ENCODE measurements at places on chromosomes 5 and 9.

DNA sequence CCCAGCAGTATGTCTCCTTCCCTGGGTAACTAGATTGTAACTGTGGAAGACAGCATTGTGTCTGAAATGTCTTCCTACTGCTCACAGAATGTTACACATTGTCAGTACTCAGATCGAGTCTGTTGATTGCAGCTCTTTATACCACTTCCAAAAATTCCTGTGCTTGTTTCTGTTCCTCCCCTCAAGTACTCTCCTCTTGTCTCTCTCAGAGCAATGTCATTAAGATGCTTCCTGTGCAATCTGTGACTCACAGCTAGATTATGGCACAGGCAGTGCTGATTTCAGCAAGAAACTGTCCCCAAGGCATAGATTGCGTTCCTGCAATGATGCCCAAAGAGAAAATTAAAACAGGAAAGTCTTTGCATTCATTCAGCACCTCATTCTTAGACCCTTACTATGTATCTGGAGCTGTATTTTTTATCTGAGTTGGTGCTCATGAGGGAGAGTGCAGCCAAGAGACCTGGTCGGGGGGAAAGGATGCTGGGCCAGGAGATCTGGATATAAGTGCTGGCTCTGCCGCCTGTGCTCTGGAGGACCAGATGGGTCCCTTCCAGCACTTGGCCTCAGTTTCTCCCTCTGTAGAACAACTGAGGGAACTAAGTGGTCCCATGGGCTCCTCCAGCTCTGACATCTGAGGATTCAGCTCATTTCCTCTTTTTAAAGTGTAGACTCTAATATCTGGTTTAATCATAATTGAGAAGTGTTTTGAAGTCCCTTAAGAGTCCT lies 40.8 kb upstream of the GNPDA1 start:
- no peak for DNase-seq

DNA sequence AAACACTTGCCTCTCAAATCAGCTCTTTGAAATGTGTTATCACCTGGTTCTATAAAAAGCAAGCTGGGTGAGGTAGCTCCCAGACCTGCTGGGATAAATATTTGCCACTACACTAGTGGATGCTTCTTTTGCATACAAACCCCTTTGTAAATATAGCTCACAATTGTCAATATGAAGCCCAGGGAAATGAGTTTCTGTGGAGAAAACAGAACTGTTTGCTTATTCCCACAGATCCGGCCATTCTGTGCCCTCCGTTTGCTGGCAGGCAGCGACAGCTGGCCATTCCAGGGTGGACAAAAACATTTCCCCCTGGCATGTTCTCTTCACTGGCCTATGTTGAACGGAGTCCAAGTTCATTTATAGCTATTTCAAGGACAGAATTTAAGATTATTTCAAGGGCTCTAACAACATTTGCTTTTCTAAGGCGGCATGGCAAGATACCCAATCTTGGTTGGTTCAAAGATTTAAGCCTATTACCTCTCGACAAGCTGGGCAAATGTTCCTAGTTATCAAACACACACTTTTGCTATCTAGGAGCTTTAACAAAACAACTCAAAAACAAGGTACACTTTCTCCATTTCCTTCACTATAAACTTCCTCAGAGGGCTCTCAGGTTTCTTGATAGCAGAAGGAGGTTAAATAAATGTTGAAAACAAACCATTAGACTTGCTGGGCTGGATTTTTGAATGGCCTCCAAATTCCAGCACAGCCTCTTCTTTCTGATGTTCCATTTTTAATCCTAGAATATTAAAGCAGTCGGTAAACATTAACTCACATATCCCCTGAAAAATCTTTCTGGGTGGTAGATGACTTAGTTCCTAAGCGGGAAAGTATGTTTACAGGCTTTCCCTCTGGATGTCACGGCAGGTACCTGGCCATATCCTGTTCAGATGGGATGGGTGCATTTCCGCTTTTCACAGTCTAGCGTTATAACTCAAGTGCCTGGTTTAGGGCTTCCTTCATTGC lies 332.3 kb downstream of the PLK2 start:
- DNase-seq, result no peak

GRCh38 chr5:59249160-59249559 lies 644.4 kb downstream of the PDE4D start:
- DNase-seq, result no peak

DNA sequence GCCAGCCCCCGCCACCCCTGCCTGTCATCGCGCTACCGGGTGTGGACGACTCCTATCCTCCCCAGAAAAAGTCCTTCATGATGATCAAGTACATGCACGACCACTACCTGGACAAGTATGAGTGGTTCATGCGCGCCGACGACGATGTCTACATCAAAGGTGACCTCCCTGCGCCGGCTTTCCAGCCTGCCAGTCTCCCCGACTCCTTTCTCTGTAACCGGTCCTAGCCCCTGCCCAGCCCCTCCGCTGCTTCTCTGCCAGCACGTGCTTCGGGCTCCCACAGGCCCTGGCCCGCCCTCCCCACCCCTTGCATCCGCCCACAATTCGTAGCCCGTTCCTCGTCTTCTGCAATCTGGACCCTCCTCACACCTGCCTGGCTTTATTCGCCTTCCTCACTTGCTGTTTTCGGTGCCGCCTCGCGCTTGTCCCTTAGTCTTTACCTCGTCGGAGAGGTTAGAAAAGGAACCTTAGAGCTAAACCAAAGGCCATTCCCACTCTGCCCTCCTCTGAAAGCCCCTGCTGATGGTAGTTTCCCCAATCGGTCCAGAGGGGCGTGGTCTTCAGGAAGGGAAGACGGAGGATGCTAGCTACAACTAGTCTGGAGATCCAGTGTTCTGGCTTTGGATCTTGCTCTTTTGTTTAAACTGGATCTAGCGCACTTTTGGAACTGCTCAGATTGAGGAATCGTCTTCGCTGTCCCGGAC lies 1.4 kb downstream of the CHSY3 start:
- DNase-seq, result no peak

DNA sequence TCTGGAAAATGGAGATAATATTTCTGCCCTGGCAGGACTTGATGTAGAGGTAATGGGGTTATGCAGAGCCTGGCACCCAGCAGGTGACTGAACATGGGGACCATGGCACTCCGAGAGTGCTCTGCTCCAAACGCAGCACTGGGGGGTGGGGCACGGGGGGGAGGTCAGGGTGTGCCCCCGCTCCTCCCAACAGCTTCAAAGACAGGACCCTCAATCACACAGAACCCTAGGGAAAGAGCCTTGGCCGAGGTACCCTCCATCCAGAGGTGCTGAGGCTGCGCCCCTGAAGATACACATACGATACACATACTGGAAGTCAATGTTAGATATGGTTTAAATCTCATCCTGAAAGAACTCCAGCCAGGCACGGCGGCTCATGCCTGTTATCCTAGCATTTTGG lies 26.6 kb upstream of the CEP72 start:
- DNase-seq, result no peak

- DNase-seq, result no peak
These were observed 88.6 kb downstream of the ZNF354C start for GRCh38 chr5:179148703-179149170.

DNA sequence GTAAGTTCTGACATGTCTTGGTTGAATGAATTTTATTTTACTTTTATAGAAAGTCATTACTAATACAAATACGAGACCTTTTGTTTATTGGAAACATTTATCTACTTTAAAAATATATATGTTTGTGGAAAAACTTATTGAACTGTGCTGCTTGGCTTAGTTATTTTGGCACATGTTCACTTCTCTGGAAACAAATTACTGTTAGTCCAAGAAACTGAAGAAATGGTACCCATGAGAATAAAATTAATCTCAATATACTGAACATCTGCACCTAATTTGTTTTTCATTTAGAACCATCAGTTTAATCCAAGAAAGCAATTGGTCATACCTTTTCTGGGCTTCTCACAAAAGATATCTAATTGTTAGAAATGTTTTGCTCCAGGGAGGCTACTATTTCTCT lies 32.2 kb downstream of the INVS start:
- no peak for DNase-seq

- no peak for DNase-seq
These were observed 716 bp upstream of the OTULIN start for GRCh38 chr5:14663734-14664269.

GRCh38 chr5:8905021-8905420 lies 640.9 kb downstream of the SEMA5A start:
- no peak for DNase-seq

DNA sequence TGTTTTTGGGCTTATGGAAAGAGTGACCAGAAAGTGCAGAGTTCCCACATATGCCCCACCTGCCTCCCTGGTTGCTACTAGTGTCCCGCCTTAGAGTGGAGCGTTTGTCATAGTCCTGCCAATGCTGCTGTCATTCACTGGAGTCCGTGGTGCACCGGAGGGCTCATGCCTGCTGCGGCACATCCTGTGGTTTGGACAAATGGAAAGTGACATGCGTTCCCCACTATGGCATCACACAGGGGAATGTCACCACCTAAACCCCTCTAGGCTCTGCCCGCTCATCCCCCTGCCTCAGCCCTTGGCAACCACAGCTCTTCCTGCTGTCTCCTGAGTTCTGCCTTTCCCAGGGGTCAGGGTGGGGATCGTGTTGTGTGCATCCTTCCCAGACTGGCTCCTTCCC lies 29.2 kb downstream of the IRX4 start:
- DNase-seq, result no peak

GRCh38 chr5:37211661-37212060 lies 37.5 kb downstream of the CPLANE1 start:
- DNase-seq, result no peak

GRCh38 chr5:115455301-115455707 lies 89.3 kb downstream of the FEM1C start:
- DNase-seq, result no peak

- DNase-seq, result no peak
These were observed 244.2 kb downstream of the EBF1 start for GRCh38 chr5:158855510-158855909.

DNA sequence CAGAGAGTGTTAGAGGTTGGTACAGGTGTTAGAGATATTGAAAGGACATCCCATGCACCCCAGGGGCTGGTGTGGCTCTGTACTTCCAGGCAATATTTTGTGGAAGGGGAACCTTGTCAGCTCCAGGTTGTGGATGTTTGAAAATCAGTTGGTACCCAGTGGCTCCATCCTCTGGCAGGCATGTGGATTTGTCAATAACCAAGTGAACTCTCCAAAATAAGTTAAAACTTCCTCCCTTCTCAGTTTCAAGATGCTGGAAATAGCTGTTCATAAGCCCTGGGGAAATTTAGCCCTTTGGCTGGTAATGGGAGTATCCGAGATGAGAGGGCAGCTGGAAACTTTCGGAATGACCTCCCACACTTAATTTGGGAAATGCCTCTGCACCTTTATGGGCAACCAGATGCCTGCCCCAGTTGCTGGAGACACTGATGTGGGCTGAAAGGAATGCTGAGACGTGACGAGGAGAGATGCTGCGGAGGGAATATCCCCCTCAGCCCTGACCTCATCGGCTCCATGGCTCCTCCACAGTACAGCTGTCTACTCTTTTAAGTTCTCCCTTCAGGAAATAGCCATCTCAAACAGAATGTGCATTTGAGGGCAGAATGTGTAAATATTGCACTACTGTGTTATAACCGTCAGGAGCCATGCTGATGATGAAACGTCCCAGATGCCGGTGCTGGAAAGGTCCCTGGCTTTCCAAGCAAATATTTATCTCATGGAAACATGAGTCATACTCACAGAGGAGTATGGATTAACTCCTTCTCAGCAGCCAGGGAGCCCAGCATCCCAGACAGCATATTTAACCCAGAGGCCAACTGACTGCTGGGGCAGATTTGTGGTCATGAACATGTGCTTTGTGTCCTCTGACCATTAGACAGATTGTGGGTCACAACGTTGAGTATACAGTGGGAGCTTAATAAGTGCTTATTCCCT lies 29.5 kb downstream of the TGFBI start:
- no peak for DNase-seq

GRCh38 chr9:79763671-79764285 lies 192.0 kb downstream of the TLE4 start:
- no peak for DNase-seq

- DNase-seq, result no peak
These were observed 55.1 kb downstream of the RETREG1 start for GRCh38 chr5:16561660-16562059.

- peak; percentile 65 for DNase-seq
These were observed 22.2 kb downstream of the BHMT start for GRCh38 chr5:79133657-79134451.

DNA sequence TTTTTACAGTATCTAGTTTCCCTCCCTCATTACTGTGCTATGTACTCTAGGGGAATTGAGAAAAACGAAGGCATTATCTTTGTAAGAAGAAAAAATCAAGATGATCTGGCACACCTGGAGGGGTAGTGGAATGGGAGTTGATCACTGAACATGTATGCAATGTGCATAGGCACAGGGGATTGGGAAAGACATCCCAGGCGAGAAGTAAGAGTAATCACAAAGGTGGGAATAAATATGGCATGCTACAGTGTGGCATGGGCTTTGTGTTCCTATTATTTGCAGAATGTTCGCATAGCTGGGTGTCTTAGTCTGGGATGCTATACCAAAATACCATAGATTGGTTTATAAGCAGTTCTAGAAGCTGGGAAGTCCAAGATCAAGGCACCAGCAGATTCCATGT lies 130.6 kb downstream of the SMARCA2 start:
- DNase-seq, result no peak

DNA sequence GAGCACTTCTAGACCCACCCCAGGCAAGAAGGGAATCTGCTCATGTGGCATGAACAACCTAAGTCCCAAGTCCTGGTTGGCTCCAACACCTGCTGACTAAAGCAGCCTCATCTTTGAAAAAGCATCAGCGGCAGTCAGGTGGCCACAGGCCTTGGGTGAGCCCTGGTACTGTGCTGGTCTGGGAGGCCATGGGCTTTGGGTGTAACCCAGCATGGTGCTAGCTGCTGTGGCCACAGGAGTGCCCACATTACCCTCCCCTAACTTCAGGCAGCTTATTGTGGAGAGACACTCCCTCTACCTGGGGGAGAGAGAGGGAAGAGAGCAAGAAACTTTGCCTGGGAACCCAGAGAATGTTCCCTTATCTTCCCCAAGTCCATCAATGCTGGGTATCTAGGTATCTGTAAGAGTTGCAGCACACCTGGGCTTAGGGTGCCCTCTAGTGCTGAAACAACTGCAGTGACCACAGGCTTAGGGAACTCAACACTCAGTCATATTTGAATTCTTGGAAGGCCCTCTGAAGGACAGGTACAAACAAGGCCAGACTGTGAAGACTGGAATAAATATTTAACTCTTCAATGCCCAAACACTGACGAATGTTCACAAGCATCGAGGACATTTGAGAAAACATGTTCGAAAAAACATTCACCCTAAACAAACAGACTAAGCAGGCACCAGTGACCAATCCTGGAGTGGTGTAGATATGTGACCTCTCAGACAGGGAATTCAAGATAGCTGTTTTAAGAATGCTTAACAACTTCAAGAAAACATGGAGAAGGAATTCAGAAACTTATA lies 69.9 kb upstream of the OR2K2 start:
- DNase-seq, result peak; percentile 39

- no peak for DNase-seq
These were observed 68.6 kb upstream of the DPYSL3 start for GRCh38 chr5:147578228-147579024.

Data from hematopoietic multipotent progenitor cell treated with erythropoietin and hydrocortisone succinate and interleukin-3 and kit ligand, for 17 days (in vitro differentiated cells).